Posterior vena cava (tissue), 2 donors: ENCODE measurements at places on chromosomes 1 and 21. TPM values are rescaled to one million over a fixed set of nuclear protein-coding genes. Genes with fewer than 3 reads are reported as not detected.
A peak's percentile ranks its signal among the peaks of the same experiment; 100 is the strongest.

GRCh38 chr1:54972436-54972835 lies 8.0 kb upstream of the TMEM61 start:
- DNase-seq = peak; percentile 19

DNA sequence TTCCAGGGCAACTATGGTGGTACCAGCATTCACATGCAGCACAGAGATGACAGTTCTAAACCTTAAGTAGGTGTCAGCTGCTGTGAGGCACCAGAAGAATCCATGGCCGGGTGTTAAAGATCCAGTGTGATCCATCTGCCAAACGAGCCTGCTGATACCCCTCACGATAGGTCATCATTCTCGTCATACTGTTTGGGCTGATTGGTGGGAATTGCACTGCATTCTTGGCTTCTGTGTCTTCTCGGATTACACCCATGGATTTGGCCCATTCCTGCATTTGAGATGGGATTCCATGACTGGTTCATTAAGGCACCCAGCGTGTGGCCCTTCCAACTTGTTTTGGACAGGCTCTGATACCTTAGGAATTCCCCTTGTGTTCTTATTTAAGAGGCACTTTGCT lies 55.2 kb downstream of the ST6GALNAC3 start:
- no peak for DNase-seq

DNA sequence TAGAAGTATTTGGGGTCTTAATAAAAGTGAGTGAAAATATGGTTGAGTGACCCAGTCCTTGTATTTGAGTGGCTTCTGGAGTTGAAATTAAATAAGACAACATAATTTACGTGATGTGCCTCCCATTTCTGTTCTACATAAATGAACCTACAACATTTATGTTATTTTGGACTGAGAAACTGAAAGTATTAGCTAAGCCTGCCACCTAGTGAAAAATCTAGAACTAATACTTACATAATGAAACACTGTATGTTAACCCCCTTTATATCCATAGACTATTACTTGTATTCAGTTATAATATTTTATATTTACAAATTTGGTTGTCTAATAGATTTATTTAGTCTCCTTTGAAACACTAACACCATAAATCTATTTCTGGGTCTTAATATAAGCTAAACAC lies 298.9 kb downstream of the KCNT2 start:
- no peak for DNase-seq

- DNase-seq = no peak
These were observed 71.9 kb upstream of the CXADR start for GRCh38 chr21:17440969-17441368.

The TMEM82 gene
- not detected for total RNA-seq

DNA sequence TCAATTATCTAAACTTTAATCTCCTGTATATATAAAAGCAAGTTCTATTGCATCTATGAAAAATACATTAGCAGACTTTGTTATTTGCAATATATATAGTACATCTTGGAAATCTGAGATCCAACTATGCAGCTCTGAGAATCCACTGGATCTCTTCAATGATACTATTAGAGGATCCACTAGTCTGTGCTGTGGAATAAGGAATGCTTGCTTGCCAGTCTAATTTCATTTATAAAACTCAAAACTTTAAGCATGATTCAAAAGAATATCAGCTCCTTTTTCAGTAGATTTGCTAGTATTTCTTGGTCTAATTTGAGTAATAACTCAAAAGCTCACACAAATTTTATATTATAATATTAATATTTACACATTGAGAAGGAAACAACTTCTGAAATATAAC lies 115.1 kb downstream of the SPATA6 start:
- DNase-seq = no peak

GRCh38 chr1:60343736-60344135 lies 270.2 kb upstream of the C1orf87 start:
- no peak for DNase-seq

The CA6 gene
- not detected for total RNA-seq

DNA sequence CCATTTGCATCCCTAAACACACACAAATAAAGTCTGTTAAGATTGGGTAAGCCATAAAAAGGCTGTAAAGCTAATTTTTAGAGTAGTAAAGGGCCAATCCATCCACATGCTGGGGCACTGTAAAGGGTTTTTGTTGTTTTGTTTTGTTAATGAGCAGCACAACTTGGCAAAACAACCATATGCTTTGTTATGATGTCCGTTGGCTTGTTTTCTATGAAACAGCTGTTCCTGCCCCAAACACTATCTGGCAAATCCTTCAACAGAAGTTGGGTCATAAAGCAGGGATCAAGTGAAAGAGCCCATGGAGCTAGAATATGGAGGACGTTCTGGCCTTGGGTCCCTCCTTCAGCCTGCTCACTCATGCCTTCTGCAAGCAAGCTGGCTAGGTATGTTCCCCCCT lies 183.6 kb downstream of the APP start:
- DNase-seq = no peak

GRCh38 chr1:64861611-64862010 lies 104.7 kb downstream of the JAK1 start:
- no peak for DNase-seq

The CIART gene
- 9.1 TPM for total RNA-seq

- DNase-seq = no peak
These were observed 708.8 kb downstream of the LTN1 start for GRCh38 chr21:28283641-28284490.

DNA sequence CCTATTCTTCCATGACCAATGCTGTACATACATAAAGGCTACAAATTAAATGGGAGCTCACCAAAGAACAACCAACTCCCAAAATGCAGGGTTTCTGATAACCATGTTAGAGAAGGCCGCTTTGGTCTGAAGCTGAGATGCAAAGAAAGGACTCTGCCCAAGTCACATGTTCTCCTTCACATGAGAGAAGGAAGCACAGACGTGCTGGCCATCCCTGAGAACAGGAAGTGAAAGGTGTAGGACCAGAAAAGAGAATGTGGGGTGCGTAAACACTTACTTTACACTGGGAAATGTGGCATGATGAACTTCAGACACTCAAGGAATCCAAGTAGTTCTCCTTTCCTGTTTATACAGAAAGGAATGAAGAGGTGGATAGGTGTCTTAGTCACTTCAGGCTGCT lies 31.7 kb upstream of the TADA1 start:
- no peak for DNase-seq

- no peak for DNase-seq
These were observed 92.9 kb downstream of the HS2ST1 start for GRCh38 chr1:87007323-87007722.

The POU3F1 gene
- total RNA-seq = 0.28 TPM

DNA sequence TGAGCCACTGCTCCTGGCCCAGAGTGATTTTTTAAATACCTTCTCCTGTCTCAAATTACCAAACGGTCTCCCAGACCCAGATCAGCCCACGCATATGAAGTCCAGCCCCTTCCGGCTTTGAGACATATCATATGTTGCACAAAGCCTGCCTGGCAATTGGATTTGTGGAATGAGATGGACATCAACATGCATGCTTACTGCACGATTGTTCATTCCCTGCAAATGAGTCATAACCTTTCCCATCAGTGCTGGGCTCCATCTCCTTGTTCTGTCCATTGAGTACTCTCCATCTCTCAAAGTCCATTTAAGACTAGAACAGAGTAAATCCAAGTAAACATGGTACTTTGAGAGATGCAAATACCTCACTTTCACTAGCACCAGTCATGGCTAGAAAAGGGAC lies 612.2 kb upstream of the USP24 start:
- no peak for DNase-seq

The FCMR gene
- total RNA-seq = 1.4 TPM
